ENCODE measurements at places on chromosomes 16 and 17. TPM values are rescaled to one million over a fixed set of nuclear protein-coding genes. Genes with fewer than 3 reads are reported as not detected.

- no peak overlapping the region for H3K27ac ChIP-seq
- peaks cover 7% of the 10 kb centered on the region for H3K36me3 ChIP-seq
- H3K4me3 ChIP-seq: no peak overlapping the region
- H3K4me1 ChIP-seq: peaks cover 28% of the 10 kb centered on the region
- H3K27me3 ChIP-seq: no peaks in the 10 kb centered on the region
These were observed 226.1 kb downstream of the ZNF423 start for GRCh38 chr16:49629851-49630250.

DNA sequence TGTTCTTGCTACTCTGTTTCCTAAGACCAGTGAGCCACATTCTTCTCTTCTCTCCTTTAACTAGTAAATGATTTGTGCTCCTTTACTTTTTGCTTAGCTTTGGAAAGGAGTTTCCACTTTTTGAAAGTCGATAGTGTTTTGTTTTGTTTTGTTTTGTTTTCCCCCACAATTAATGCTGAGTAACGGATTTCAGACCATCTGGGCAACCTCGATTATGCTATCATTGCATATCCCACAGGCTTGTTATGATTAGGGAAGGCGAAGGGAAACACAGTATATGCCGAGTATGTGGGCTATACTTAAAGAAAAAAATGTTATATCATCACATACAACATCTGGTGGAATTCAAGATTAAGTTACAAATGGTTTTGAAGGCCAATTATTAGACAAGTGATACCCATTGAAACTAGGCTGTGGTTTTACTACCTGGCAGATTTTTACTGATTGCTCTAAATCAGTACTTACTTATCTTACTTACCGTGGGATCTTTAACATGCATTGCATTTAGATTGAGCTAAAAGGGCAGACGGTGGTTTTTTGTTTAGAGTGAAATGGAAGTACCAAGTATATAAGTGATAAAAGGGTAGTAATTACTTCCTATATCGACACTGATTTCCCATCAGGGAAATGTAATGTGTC lies 361.3 kb upstream of the SOX9 start:
- no peak for DNase-seq
- no peaks in the 10 kb centered on the region for H3K4me1 ChIP-seq
- H3K27me3 ChIP-seq: no peaks in the 10 kb centered on the region
- H3K36me3 ChIP-seq: no peaks in the 10 kb centered on the region

DNA sequence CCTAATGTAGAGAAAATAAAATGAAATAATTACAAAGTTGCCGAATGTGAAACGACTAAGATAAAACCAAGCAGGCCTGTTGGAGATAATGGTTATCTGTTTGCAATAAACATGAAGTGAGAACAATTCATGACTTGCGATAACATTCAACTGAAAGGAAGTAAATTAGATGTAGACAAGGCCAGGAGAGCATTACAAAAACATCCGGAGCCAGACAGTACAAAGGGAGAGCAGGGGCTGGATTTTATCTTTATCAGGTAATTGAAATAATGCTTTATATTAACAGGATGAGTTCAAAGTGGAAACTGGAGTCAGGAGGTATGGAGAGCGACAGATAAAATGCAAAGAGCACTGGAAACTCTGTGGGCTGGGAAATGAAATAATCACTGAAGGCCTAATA lies 265.6 kb upstream of the GOT2 start:
- no peak overlapping the region for H3K4me3 ChIP-seq
- H3K27me3 ChIP-seq: no peaks in the 10 kb centered on the region
- H3K36me3 ChIP-seq: no peaks in the 10 kb centered on the region
- no peaks in the 10 kb centered on the region for H3K4me1 ChIP-seq
- H3K27ac ChIP-seq: no peak overlapping the region
- DNase-seq: no peak

- H3K36me3 ChIP-seq: no peaks in the 10 kb centered on the region
- peaks cover 1% of the 10 kb centered on the region for H3K27me3 ChIP-seq
- no peaks in the 10 kb centered on the region for H3K4me1 ChIP-seq
- H3K27ac ChIP-seq: no peak overlapping the region
- no peak overlapping the region for H3K4me3 ChIP-seq
- DNase-seq: no peak
These were observed 13.2 kb downstream of the USP6 start for GRCh38 chr17:5128905-5129535.

GRCh38 chr16:5509794-5510193 lies 412.2 kb upstream of the EEF2KMT start:
- H3K36me3 ChIP-seq: no peaks in the 10 kb centered on the region
- H3K4me1 ChIP-seq: peaks cover 5% of the 10 kb centered on the region
- peaks cover 8% of the 10 kb centered on the region for H3K27me3 ChIP-seq
- no peak for DNase-seq

DNA sequence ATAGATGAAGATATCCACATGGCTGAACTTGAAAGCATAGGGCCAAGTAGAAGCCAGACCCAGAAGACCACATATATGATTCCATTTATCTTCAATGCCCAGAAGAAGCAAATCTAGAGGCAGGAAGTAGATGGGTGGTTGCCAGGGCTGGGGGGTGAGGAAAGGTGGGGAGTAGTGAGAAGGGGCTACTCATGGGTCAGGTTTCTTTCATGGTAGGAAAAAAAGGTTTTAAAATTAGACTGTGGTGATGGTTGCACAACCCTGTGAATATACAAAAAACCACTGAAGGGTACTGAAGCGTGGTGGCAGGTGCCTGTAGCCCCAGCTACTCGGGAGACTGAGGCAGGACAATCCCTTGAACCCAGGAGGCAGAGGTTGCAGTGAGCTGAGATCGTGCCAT lies 5.4 kb downstream of the CD2BP2 start:
- H3K27me3 ChIP-seq: no peaks in the 10 kb centered on the region
- H3K4me1 ChIP-seq: peaks cover 38% of the 10 kb centered on the region
- no peak overlapping the region for H3K27ac ChIP-seq
- H3K36me3 ChIP-seq: peaks cover 54% of the 10 kb centered on the region
- no peak overlapping the region for H3K4me3 ChIP-seq

GRCh38 chr17:30351735-30352134 lies 17.9 kb upstream of the TMIGD1 start:
- no peak overlapping the region for H3K27ac ChIP-seq
- no peaks in the 10 kb centered on the region for H3K4me1 ChIP-seq
- H3K36me3 ChIP-seq: no peaks in the 10 kb centered on the region
- no peaks in the 10 kb centered on the region for H3K27me3 ChIP-seq
- no peak overlapping the region for H3K4me3 ChIP-seq
- DNase-seq: no peak

BAIAP3 gene
- polyA plus RNA-seq: 69.8 TPM

ARHGAP44 gene
- 26.2 TPM for polyA plus RNA-seq

CPHXL2 gene
- polyA plus RNA-seq: 0.47 TPM

KRT20 gene
- polyA plus RNA-seq: not detected

KRTAP4-6 gene
- not detected for polyA plus RNA-seq
